T follicular helper cell (primary cell): ENCODE measurements at places on chromosomes 2 and 18.

GRCh38 chr18:50312296-50313030 is 25.0 kb upstream of the CXXC1 start:
- no peak for DNase-seq

GRCh38 chr2:158482594-158482993 is 25.8 kb downstream of the PKP4 start:
- DNase-seq: no peak

DNA sequence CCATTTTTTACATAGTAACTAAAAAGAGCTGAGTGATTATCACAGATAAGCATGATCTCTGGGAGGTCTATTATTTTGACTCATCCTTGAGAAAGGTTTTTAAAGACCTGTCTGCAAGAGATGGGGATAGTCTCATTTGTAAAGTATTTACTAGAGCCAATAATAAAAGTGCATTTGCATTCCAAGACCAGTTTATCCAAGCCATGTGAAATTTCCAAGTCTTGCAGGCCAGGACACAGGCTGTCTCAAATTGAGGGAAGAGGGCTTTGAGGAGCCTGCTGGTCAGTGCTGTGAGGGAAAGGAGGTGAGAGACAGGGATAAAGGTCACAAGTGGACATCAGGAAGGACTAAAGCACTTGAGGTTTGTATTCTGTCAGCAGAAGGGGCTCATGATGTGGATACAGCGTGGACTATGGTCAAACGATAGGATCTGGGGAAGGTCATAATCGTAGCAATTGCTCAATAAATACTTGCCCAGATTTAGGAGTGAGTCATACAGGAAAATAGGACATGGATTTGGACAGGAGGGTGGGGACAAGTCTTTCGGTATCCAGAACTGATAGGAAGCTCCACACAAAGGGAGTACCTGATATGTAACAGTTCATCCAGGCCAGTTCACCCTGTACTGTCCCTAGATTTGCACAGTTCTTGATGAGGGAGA is 6.6 kb upstream of the CDH2 start:
- DNase-seq: no peak

DNA sequence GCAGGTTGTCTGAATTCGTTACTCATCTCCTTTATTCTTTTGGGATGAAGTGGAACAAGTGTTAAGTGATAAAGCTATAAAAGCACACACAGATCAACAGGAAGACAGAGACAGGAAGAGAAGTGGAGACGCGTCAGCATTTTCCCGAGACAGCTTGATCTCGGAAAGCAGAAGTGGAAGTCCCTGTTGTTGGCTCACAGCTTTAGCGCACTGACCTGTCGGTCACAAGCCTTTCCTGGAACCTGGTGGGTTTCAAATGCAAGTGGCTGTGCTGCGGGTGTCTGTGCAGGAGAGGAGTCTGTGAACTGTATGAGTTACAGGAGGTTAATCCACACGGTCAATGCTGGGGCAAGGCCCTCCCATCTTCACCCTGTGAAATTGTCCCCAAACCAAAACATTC is 116.6 kb upstream of the PELI1 start:
- DNase-seq: no peak

DNA sequence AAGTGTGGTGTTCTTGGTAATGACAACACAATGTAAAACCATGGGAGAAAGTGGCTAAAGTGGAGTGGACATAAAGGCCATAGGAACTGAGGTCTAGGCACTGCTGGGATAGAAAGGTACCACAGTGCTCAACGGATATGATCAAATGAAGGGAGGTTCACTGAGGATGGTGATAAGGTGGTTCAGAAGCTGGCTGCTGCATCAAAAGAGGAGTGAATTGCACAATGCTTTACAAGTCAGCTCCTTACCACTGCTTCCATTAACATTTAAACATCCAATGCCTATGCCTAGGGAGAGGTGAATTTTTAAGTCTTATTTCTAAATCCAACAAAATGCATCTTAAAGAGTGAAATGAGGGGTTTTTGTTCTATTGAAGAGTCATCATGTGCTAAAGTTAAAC is 100.1 kb upstream of the ITGB6 start:
- DNase-seq: no peak

DNA sequence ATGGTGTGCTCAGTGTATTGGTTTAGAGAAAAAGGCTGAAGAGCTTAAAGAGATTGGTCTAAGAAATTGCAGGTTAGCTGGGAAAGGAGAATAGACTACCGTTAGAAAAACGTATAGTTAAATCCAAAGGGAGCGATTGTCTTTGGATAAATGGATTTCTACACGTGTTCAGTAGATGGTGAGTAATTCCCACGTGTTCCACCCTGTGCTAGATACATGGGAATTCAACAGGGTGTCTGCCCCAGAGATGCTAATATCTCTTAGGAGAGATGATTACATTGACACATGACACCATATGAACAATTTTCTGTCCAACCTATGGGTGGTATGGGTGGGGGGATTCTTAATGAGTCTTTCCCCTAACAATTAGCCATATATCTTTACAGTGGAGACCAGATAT is 99.8 kb downstream of the TDRD15 start:
- no peak for DNase-seq

- no peak for DNase-seq
These were observed 247.4 kb upstream of the CHAC2 start for GRCh38 chr2:53519918-53520841.

DNA sequence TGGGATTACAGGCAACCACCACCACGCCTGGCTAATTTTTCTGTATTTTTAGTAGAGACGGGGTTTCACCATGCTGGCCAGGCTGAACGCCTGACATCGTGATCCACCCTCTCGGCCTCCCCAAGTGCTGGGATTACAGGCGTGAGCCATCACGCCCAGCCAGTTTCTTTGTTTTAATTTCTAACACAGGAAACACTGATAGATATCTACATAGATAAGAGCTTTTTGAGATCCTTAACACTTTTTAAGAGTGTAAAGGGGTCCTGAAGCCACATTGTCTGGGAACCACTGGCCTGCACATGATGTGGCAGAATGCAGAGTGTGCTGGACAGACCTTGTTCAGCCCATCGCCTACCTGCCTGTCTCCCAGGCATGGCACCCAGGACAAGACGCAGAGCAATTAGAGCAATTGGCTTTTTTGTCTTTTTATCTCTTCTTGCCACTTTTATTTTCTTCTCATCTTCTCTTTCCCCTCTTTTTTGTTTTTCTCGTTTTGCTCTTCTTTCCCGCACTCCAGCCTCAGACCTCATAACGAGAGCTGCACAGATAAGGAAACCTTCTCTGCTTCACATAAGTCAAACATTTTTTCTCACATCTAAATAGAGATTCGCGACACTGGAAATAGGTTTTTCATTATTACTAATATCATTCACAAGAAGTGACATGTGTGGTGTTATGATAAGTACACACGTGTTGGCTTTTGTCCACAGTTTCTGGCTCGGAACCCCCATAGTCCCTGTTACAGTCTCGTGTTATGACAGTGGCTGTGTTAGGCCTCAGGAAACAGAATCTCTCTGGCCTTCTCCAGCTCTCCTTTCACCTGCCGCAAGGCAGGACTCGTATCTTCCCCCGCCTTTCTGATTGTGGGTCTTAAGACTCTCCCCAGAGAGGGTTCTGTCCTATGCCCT is 25.2 kb upstream of the GPR55 start:
- DNase-seq: no peak

- DNase-seq: no peak
These were observed 154.9 kb downstream of the MYO3B start for GRCh38 chr2:170332676-170333402.

- DNase-seq: no peak
These were observed 2111.5 kb upstream of the PIK3C3 start for GRCh38 chr18:39843546-39843945.

DNA sequence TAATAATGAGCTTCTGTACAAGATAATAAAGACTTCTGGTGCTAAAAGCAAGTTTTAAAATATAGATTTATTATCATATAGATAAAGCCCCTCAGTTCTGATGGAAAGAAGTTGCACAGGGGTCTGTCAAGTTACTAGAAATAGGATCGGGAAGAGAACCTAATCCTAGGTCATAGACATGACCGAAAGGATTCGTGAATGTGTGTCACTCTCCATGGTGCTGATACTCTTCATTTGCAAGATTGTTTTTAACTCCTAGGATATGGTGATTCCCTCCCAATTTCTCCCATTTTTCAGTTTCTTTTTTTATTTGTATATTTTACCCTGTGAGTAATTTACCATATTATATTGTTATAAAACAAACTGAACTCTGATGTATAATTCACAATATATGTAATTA is 58.9 kb upstream of the CTNNA2 start:
- no peak for DNase-seq

DNA sequence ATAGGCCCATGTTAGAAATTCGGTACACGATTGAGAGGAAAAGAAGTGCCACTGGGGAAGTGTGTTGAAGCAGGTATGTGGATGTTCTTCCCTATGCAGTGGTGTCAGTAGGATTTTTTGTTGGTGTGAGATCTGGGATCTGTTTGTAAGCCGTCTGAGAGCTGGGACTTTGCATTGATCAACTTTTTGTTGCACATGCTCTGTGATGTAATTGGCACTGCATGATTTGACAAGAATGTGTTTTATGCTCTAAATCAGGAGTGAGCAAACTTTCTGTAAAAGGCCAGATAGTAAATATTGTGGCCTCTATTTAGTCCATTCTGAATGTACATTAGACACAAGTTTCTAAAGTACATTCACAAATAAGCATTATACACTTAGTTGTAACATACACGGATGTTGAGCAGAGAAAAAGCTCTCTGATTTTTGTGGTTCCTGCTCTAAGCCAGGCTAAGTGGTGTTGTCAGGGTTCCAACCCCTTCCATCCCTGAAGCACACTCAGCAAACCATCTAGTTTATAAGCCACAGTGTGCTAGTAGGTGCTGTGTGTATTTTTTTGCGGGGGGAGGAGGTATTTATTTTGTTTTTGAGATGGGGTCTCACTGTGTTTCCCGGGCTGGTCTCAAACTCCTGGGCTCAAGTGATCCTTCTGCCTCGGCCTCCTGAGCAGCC is 235.6 kb downstream of the NEDD4L start:
- no peak for DNase-seq

GRCh38 chr2:232809349-232810124 is 33.2 kb upstream of the KCNJ13 start:
- no peak for DNase-seq

GRCh38 chr2:222671259-222672067 is at the start of gene MOGAT1:
TSS of gene MOGAT1 (plus strand) at chr2:222671658. CDS start at chr2:222671786, 128 bp downstream.
- no peak for DNase-seq

- no peak for DNase-seq
These were observed 61.9 kb upstream of the CABYR start for GRCh38 chr18:24076950-24077349.

DNA sequence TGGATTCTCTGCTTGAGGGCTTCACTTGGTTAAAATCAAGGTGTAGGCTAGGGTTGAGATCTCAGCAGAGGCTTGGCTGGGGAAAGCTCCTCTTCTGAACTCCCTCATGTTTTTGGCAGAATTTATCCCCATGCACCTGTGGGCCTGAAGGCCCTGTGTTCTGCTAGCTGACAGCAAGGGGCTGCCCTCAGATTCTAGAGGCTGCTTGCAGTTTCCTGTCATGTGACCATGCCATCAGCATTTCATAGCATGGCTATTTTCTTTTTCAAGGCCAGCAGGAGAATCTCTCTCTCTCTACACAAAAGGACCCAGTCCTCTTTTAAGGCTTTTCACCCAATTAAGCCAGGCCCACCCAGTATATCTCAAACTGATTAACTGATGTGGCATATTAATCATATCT is 514.8 kb upstream of the HNMT start:
- DNase-seq: no peak

DNA sequence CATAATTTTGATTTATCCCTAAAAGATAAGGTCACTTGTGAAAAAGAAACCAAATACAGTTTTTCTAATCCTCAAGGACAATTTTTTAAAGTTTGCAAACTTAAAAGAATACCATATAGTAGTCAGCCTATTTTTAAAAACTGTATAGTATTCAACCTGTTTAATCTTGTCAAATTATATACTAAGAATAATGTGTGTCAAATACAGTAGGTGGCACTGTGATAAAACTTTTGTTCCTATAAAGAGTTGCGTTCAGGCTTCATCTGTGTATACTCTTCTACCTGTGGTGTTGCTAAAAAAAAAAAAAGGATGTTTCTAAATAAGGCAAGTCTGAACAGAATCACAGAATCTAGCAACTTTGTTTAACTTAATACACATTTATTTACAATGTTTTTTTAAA is 68.6 kb downstream of the CCDC138 start:
- no peak for DNase-seq

GRCh38 chr2:197571627-197572271 is 55.9 kb downstream of the MOB4 start:
- DNase-seq: no peak

- no peak for DNase-seq
These were observed 158.9 kb downstream of the NEB start for GRCh38 chr2:151575338-151575737.

DNA sequence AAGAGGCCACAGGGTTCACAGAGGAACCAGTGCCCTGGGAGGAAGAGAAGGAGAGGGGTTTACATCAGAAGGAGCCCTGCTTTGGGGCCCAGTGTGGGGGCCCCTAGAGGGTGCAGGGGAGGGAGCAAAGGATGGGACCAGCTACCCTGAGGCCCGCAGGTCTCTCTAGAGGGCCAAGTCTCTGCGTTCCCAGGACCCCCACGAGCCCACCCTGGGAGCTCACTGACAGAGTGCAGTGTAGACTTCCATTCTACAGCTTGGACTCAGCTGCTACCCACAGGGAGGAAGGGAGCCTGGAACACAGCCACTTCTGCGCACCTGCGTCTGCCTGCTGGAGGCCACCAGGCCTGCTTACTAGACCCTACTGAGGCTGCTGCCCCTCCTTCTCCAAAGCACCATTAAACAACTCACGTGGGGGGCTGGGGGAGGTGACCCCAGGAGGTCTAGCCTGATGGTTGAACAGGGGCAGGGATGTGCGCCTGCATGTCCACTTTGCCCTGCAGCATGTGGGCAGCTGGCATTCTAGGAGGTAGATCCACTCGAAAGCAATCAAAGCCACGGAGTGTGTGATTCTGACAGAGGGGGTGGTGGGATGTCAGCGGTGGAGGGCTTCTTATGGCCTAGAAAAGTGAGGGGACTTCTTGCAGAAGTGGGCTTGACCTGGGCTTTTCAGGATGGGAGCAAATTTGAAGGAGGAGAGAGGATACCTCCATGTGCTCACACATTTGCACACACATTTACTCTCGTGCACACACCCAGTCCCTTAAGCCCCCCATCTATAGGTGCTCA is 90.2 kb downstream of the ZFP36L2 start:
- DNase-seq: no peak

DNA sequence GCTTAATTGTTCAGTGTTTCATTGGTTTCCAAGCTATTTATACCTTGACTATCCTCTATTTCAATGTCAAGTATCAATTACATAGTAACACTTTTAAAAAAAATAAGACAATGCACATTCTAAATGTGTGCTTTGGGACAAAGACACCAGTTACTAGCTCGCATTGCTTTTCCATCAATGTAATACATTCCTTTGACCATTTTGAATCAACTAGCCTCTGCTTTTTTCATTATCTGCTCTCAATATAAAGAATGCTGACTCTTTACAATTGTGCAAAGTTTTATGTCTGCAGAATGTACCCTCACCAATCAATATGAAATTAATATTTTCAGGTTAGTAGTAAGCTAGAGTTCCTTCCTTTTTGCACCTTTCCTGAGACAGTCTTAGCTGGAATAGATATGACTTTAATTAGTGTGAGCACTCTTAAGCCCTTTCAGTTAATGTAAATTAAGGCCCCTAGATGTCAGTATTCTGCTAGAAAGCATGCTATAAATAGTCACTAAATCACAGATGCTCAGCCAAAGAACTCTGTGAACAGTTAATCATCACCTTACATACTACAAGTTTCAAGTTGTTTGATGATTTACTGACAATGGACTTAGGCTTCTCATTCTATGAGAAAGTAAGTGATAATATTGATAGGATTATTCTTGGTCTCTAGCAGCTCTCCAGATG is 413.6 kb downstream of the PTH2R start:
- DNase-seq: no peak
